ENCODE measurements at places on chromosomes 4 and X.

GRCh38 chrX:136768469-136769084, 12.2 kb downstream of the ARHGEF6 start:
- DNase-seq = peak; percentile 90

GRCh38 chr4:10281996-10282395, 165.4 kb upstream of the WDR1 start:
- no peak for DNase-seq

DNA sequence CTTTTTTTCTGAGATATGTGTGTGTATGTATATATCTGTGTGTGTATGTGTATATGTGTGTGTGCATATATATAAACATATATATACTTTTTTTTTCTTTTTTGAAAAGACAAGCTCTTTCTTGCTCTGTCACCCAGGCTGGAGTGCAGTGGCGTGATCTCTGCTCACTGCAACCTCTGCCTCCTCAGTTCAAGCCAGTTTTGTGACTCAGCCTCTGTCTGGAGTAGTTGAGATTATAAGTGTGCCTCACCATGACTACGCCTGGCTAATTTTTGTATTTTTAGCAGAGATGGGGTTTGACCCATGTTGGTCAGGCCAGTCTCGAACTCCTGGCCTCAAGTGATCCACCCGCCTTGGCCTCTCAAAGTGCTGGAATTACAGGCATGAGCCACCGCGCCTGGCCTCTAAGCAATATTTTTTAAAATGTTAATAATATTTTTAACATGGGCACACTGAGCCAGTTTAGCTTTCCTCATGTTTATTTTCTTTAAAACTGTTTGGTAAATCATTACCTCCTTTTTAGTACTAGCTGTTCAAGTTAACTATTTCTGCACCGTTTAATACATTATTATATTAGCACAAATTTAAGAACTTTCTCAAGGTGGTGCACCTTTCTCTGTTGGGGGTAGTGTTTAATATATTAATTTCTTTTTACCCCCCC, 33.3 kb downstream of the BBS12 start:
- no peak for DNase-seq

- no peak for DNase-seq
Observed at GRCh38 chr4:172042714-172043114, 229.5 kb downstream of the GALNTL6 start.

- DNase-seq = no peak
Observed at GRCh38 chr4:186829740-186830449, 106.2 kb upstream of the FAT1 start.

- no peak for DNase-seq
Observed at GRCh38 chrX:30812326-30812725, 76.7 kb downstream of the TAB3 start.

- no peak for DNase-seq
Observed at GRCh38 chr4:146638786-146639505, at the start of gene POU4F2. Gene POU4F2, plus strand, starts transcription at chr4:146638893. Its CDS starts 248 bp downstream, at chr4:146639141.

DNA sequence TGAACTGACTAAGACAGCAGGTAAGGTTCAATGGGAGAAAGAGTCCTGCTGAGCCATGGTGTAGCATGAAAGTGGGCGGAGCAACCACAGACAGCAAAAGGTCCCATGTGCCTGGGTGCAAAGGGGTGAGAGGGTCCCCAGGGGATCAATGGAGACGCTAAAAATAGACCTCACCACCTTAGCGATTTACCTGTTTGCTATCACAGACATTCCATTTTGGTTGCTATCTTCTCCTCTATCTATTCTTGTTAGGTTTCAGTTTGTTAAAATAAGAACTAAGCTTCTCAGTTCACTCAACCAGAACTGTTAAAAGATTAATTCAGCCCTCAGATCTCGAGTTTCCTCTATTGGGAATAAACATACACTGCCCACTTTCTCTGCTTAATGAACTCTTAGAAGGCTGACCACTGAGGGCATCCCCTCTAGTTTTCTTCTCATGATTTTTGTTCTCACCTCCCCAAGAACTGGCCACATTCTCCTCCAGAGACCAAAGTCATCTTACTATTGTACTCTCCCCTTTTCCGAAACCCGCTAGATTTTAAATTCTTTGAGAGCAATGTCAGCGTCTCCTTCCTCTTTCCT, 136.7 kb downstream of the PARM1 start:
- no peak for DNase-seq

DNA sequence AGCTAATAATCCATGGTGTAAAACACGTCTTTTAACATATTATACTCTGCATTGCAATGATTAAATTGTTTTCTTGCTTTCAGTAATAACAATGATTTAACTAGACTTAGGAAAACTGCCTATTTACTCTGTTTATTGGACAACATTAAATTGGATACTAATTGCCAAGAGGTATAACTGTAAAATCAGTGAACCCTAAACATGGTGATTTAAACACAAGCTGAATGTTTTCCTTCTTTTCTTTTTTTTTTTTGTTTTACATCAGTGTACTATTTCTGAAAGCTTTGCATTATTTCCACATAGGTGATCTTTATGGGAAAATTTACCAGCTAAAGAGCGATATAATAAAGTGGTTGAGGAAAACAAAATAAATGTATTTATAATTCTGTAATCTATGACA, 276.7 kb downstream of the PCDH7 start:
- DNase-seq = no peak

GRCh38 chr4:17296921-17297890, 214.7 kb downstream of the QDPR start:
- DNase-seq = no peak

DNA sequence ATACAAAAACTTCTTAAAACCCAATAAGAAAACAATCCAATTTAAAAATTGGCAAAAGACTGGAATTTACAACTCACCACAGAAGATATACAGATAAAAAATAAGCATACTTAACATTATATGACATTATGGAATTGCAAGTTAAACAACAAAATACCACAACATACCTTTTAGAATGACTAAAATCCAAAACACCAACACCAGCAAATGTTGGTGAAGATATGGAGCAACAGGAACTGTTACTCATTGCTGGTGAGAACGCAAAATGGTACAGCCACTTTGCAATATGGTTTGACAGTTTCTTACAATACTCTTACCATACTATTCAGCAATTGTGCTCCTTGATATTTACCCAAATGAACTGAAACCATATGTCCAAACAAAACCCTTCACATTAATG, 112.4 kb downstream of the ADGRL3 start:
- no peak for DNase-seq

DNA sequence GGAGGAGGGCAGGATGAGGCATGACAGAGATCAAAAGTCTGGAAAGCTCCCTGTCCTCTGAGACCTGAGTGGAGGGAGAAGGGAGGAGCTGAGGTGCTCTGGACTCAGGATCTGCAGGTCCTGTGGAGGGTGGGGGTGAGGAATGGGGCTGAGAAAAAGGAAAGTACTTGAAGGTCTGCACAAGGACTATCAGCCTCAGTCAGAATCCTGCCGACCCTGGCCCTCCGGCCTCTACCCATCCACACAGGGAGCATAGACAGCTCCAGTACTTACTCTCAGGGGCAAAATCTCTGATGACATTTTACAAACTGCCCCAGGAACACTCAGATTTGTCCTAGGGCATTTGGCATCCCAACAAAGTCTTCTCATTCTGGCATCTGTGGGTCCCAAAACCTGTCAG, 991 bp upstream of the ITIH6 start:
- no peak for DNase-seq

DNA sequence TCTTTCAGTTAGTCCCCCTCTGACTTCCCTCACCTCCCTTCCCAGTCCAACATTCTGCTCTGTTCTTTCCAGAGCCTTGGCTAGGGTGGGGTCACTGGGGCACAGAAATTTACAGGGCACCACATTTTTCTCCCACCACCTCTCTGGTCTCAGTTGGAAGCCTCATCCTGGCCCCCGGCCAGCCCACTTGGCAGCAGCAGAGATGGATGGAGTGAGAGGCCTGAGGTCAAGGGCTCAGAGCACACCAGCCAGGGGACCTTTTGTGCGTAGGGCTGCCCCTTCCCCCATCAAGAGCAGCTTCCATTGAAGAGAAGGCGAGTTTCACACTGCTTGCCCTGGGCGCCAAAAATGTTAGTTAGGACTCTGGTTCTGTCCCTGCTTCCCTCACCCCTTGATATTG, 230.9 kb downstream of the SOX3 start:
- no peak for DNase-seq

GRCh38 chr4:76546327-76546726, 111.3 kb downstream of the SHROOM3 start:
- no peak for DNase-seq

GRCh38 chrX:101686574-101686973, 26.9 kb upstream of the ARMCX2 start:
- DNase-seq = no peak

DNA sequence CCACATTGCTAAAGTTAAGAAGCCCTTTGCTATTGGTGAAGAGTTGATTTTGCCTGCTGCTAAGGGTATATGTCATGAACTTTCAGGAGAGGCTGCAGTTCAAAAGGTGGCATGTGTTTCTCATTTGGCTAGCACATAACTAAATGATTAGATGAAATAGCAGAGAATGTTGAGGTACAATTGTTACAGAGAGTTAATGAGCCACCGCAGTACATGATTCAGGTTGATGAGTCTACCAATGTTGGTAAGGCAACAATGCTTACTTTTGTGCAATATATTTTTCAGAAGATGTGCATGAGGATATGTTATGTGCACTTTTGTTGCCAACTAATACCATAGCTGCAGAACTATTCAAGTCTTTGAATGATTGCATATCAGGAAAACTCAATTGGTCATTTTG, 21.1 kb upstream of the CXCL2 start:
- no peak for DNase-seq

DNA sequence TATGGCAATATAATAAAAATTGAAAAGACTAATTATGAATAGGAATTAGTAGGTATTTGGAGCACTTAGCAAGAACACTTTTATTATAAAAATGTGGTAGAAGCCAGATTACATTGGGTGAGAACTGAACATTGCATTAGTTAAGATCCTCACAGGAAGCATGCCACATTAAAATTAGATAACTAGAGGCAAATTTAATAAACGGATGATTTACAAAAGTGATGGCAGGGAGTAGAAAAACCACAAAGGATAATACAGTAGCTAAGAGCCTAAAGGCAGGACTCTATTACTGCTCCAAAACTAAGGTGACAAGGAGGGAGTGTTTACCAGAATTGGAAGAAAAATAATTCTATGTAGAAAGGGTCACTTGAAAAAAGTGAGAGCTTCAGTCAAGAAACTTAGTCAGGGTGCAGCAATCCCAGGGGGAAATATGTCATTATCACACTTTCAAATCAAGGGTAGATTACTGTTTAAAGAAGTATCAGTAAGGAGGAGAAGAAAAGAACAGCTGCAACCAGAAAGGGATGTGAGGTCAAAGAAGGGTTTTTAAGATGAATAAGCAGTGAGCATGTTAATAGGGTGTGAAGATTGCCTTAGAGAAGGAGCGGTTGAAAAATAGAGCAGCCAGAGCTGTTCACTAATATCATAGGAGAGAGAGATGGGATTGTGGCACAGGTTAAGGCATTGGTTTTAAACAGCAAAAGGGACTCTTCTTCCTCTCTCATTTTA, 84.6 kb downstream of the NDST4 start:
- no peak for DNase-seq

GRCh38 chr4:88963817-88964216, 93.2 kb downstream of the FAM13A start:
- peak; percentile 70 for DNase-seq

- no peak for DNase-seq
Observed at GRCh38 chr4:184424993-184425758, 49.2 kb downstream of the IRF2 start.

DNA sequence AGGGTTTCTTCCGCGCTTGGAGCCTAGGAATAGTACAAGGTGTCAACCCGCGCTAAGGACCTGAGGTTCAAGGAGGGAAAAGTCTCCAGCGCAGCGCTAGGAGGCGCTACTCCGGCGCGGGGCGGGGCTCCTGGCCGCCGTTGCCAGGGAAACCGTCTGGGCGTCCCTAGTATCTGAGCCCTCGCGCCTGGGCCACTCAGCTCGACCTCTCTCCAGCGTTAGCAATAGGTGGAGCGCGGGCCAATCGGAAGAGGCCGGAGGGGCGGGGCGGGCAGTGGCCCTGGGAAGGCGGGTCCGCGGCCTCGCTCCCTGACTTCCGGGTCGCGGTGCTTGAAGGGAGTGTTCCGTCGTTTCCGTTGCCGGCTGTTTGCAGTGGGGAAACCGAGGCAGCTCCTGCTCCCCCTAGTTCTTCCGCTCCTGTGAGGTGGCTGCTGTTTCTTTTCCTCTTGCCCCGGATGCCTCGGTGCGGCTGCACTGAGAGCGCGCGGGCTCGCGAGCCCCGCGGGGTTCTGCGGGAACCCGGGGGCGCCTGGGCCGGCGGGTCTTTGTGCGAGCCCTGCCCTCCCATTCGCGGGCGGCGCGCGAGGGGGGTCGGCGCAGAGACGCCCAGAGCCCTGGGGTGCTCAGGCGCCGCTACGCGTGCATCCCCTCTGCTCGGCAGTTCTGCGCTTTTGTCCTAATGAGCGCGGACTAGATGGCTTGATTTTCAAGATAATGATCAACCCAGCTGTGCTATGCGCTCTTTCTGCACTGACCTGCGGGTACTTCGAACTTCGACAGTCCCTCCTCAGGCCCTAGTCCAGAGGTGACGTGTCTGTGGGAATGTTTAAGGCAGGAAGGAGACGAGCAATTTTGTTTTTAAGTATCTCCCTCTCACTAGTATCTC, at the start of gene ELMOD2:
TSS of gene ELMOD2 (plus strand) at position 312 of the 886 bp plus-strand sequence. CDS start 1,261 bp downstream, outside the sequence.
- DNase-seq = peak; percentile 98

DNA sequence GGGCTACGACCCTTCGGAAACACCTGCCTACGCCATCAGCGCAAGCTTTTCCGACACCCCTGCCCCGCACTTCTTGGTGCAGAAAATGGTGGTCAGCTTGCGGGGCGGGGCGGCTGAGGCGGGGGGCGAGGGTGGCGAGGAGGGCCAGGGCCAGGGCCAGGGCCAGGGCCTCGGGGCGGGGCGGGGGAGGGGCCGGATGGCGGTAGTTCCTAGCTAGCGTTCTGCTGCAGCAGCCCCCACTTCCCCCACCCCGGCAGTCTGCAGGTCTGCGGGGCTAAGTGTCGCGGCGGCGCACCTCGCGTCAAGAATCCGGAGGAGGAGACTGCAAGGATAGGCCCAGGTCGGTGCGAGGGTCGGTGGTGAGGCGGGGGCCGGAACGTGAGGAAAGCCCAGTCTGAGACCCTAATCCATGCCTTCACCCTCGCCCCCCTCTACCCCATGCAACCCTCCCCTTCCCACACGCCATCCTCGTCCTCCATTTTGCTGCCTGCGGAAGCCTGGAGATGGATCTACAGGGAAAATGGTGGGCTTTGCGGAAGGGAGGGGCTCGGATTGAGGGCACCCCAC, 600 bp downstream of the BEX4 start:
- DNase-seq = no peak

DNA sequence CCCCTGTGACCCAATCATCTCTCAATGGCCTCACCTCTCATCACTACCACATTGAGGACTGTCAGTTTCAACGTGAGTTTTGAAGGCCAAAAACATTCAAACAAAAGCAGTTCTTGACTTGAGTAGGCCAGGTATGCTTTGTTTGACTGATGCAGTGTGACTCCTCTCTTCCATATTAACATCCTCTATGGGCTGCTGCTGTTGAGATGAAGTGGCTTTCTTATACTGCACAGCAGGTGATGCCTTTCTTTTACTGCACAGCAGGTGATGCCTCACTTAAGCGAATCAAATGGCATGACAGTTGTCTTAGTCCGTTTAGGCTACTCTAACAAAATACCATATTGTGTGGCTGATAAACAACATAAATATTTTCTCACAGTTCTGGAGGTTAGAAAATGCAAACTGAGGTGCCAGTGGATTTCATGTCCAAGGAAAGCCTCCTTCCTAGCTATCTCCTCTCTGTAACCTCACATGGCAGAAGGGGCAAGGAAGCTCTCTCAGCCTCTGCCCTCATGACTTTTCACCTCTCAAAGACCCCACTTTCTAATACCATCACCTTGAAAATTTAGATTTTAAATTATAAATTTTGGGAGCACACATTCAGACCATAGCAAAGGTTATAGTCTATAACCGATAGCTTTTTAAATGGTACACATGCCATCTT, 2267.9 kb upstream of the AGA start:
- DNase-seq = no peak

GRCh38 chr4:156217236-156217635, 263.6 kb upstream of the CTSO start:
- DNase-seq = no peak
